Neural progenitor cell (in vitro differentiated cells): ENCODE measurements at places on chromosomes 3 and 15.
A peak's percentile ranks its signal among the peaks of the same experiment; 100 is the strongest.

- DNase-seq = peak; percentile 95
- H3K4me3 ChIP-seq = peak within 1 kb of the TSS; percentile 56
- H3K27me3 ChIP-seq = no peaks in the 10 kb centered on the region
- H3K4me1 ChIP-seq = peaks cover 39% of the 10 kb centered on the region
- H3K36me3 ChIP-seq = no peaks in the 10 kb centered on the region
These were observed at the start of gene HACD3 for GRCh38 chr15:65530318-65531111. Gene HACD3 (plus strand): TSS chr15:65530463. CDS start chr15:65530632, 169 bp downstream.

DNA sequence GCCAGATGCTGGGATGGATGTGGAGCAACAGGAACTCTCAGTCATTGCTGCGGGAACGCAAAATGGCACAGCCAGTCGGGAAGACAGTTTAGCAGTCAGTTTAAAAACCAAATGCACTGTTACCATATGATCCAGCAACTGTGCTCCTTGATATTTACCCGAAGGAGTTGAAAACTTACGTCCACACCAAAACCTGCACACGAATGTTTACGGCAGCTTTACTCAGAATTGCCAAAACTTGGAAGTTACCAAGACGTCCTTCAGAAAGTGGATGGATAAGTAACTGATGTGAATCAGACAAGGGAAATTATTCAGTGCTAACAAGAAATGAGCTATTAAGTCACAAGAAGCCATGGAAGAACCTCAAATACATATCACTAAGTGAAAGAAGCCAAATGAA, 36.1 kb upstream of the SLC41A3 start:
- H3K27me3 ChIP-seq = no peaks in the 10 kb centered on the region
- H3K36me3 ChIP-seq = no peaks in the 10 kb centered on the region
- no peak overlapping the region for H3K4me3 ChIP-seq
- no peak for DNase-seq

DNA sequence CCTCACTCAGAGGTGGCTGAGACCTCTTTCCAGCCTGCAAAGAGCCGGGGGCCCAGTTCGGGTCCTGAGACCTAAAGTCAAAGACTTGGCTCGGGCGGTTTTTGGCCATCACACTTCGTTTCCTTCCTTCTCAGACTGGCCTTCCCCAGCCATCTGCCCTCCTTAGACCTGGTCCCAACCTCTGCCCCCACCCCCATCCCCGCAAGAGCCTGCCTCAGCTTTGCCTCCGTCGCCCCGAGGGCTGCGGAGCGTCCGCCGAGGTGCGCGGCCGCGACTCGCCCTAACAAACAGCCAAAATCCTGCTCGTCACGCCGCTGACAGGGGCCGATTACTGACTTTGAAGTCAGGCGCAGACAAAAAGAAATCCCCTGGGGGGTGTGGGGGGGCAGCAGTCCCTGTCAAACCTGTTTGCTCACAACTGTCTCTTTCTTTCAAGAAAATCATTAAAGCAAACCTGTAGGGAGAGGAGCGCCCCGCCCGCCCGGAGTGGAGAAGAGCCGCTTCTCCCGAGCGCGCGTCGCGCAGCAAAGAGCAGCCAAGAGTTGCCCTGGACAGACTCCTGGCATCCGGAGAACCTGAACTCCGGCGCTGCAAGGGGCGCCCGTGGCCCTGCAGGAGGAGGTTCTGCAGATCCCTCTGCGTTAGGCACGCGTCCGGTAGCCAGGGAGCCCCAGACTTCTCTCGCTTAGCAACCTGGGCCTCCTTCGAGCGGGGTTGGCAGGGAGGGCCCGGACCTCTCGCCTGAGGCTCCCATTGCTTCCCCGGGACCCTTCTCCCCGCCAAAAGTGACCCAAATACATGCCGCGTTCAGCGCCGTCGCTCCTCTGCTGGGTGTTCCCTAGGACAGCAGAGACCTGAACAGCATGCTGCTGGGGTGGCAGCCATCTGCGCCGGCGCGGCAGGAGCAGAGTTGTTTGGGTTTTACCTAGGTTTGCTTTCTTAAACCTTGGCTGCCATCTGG, 4.5 kb downstream of the SOX14 start:
- peak; percentile 66 for DNase-seq
- peaks cover 100% of the 10 kb centered on the region for H3K27me3 ChIP-seq
- no peaks in the 10 kb centered on the region for H3K36me3 ChIP-seq
- peak overlapping the region; percentile 40 for H3K4me3 ChIP-seq
- H3K4me1 ChIP-seq = peaks cover 75% of the 10 kb centered on the region

GRCh38 chr3:49484471-49484870, 14.4 kb downstream of the DAG1 start:
- no peaks in the 10 kb centered on the region for H3K36me3 ChIP-seq
- peaks cover 12% of the 10 kb centered on the region for H3K4me1 ChIP-seq
- no peaks in the 10 kb centered on the region for H3K27me3 ChIP-seq
- H3K4me3 ChIP-seq = no peak overlapping the region
- H3K27ac ChIP-seq = no peak overlapping the region
- no peak for DNase-seq

GRCh38 chr3:3468596-3468995, 289.1 kb upstream of the CRBN start:
- no peaks in the 10 kb centered on the region for H3K36me3 ChIP-seq
- no peak overlapping the region for H3K4me3 ChIP-seq
- H3K27ac ChIP-seq = no peak overlapping the region
- H3K27me3 ChIP-seq = no peaks in the 10 kb centered on the region

DNA sequence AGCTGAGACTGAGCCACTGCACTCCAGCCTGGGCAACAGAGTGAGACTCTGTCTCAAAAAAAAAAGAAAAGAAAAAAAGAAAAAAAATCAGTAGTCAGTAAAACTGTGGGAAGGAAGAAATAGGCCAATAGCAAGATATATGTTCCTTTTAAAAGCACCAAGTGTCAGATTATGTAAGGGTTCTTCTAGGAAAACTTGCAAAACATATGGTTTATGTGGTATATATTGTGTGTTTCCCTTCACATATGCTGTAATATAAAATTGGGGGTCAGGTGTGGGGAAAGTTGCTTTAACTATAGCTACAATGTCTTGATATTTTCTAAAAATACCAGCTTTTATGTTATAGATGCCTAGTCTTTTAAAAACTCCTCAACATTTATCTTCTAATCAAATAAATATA, 64.6 kb downstream of the ESYT3 start:
- H3K4me1 ChIP-seq = no peaks in the 10 kb centered on the region
- H3K27me3 ChIP-seq = no peaks in the 10 kb centered on the region
- no peak overlapping the region for H3K27ac ChIP-seq
- DNase-seq = no peak
- H3K36me3 ChIP-seq = no peaks in the 10 kb centered on the region

- no peak overlapping the region for H3K4me3 ChIP-seq
- no peaks in the 10 kb centered on the region for H3K27me3 ChIP-seq
- H3K36me3 ChIP-seq = peaks cover 4% of the 10 kb centered on the region
These were observed 26.5 kb upstream of the UTS2B start for GRCh38 chr3:191356631-191357439.

DNA sequence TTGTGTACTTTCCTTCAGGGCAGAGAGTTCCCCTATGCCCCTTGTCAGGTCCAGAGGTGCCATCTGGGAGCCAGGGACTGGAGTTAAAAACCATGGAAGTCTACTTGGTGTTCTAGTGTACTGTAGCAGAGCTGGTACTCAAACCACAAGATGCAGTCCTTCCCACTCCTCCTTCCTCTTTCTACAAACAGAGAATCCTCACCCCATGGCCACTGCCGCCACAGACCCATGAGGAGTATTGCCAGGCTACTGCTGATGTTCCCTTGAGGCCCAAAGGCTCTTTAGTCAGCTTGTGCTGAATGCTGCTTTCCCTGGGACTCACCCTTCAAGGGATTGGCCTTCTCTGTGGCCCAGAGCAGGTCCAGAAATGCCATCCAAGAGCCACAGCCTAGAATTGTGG, 229.2 kb upstream of the ZPLD1 start:
- no peak overlapping the region for H3K27ac ChIP-seq
- H3K36me3 ChIP-seq = no peaks in the 10 kb centered on the region
- no peak for DNase-seq
- H3K4me1 ChIP-seq = no peaks in the 10 kb centered on the region

DNA sequence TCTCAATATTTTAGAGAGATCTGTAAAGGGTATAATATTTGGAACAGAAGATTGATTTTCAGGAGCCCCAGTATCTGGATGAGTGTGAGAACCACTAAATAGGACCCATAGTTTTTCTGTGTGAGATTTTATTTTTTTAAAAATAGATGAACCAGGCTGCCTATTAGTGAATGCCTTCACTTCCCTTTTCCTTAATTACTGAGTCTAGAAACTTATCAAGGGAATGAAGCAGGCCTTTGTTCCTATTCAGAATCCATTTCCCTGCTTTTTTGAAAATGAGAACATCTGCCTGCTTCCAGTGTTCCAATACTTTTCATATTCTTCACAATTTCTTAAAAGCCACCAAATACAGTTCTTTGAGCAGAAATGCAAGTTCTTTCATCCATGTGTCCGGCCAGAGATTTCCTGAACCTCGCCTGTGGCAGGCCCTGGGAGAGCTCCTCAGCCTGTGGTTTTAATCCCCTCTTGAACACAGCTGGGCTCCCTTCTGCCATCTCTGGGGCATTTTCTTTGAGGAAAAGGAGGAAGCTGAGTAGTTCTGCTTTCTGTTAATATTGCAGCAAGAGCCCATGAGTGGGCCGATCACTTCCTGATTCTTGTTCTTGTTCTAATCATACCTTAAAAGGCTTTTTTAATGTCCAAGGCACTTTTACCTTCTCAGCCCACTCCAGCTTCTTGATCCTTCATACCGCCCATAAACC, 4.7 kb downstream of the EHD4 start:
- H3K4me3 ChIP-seq = no peak overlapping the region
- H3K4me1 ChIP-seq = peaks cover 23% of the 10 kb centered on the region
- H3K27ac ChIP-seq = no peak overlapping the region
- H3K36me3 ChIP-seq = no peaks in the 10 kb centered on the region
- DNase-seq = peak; percentile 54

DNA sequence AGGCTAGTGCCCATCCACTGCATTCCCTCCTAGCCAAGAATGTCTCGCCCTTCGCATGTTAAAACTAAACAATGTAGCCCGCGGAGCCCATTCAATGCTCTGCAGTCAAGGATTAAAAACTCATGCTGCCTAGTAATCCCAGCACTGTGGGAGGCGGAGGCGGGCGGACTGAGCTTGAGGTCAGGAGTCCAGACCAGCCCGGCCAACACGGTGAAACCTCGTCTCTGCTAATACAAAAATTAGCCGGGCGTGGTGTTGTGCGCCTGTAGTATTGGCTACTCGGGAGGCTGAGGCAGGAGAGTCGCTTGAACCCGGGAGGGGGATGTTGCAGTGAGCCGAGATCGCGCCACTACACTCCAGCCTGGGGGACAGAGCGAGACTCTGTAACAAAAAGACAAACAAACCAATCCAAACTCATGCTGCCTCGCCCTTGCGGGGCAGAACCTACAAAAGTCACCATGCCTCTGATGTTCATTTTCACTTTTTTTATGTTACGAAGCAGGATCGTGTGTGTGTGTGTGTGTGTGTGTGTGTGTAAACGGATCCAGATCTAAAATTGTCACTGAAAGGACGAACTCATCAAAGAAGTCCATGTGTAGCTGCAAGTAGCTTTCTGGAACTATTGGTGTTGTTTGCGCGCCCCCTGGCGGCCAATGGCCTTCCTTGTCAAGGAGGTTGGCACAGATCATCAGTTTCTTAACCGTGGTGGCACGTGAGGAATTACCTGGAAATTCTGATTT, 54.8 kb upstream of the SPESP1 start:
- no peak overlapping the region for H3K27ac ChIP-seq
- H3K27me3 ChIP-seq = no peaks in the 10 kb centered on the region
- no peaks in the 10 kb centered on the region for H3K36me3 ChIP-seq
- H3K4me3 ChIP-seq = peak overlapping the region; percentile 48
- DNase-seq = peak; percentile 96
- H3K4me1 ChIP-seq = peaks cover 9% of the 10 kb centered on the region

GRCh38 chr15:61200626-61201025, 28.5 kb downstream of the RORA start:
- no peak for DNase-seq
- peaks cover 9% of the 10 kb centered on the region for H3K4me1 ChIP-seq
- H3K36me3 ChIP-seq = no peaks in the 10 kb centered on the region
- no peak overlapping the region for H3K4me3 ChIP-seq

DNA sequence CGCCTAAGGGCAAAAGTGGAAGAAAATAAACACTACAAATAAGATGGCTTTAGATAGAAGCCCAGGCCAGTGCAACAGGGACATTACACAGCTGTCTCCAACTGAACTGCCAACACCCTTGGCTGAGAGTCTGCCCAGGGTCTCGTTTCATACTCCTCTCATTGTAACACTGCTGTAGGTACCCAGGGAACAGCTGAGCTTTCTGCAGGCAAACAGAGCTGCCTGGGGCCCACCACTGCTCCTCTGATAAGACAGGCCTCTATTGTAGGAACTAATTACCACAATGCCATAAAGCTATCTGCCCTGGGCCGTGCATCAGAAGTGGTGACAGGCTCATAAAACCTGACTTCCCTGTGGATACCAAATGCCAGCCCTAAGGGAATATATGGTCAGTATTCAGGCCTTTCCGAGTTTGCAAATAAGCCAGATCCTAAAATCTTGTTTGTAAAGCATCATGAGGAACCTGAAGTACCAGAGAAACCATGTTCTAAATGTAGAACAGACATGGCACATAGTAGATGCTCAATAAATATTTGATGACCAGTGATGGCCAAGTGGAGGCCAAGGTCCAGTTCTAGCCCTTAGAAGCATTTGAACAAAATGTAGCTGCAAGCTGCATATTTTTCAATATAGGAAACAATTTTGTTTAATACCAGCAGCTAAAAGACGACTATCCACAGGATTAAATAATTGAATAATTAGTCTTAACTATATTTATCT, 84.3 kb upstream of the NEO1 start:
- no peaks in the 10 kb centered on the region for H3K36me3 ChIP-seq
- H3K27me3 ChIP-seq = no peaks in the 10 kb centered on the region
- no peaks in the 10 kb centered on the region for H3K4me1 ChIP-seq
- H3K27ac ChIP-seq = no peak overlapping the region

GRCh38 chr3:51943451-51944391, 1.6 kb downstream of the PARP3 start:
- H3K4me1 ChIP-seq = peaks cover 12% of the 10 kb centered on the region
- H3K27me3 ChIP-seq = peaks cover 18% of the 10 kb centered on the region
- no peak overlapping the region for H3K27ac ChIP-seq
- H3K36me3 ChIP-seq = no peaks in the 10 kb centered on the region
- H3K4me3 ChIP-seq = no peak overlapping the region

DNA sequence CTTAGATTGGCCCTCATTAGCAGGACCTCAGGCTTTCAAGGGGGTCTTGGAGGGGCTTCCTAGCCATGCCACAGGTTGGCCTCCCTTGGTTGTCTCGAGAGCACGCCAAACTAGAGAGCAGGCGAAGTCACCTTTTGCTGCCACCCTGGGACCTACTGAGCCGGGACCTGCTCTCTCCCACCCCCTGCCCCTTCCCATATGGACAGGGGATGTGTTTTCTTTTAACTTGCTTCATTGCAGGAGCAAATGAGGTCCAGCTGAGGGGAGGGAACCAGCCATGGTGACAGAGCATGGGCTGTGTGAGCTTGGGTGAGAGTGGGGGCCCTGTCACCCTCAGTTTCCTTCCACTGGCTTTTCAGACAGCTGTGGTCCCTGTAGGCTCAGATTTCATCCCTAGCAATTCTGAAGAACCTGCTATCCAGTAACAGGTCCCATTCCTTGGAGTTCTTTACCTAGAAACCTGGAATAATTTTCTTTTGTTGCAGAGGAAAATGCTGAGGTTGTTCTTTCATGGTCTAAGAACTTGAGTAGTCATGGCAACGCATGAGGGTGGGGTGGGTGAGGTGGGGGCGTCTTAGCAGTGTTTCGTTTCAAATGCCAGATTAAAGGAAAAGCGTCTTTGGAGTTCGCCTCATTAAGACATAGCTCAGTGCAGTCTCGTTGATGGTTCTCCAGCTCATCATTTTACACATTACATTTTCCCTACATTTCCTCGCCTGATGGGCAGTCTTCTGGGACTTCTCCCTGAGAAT, 20.1 kb upstream of the MAGEF1 start:
- no peaks in the 10 kb centered on the region for H3K36me3 ChIP-seq
- peaks cover 8% of the 10 kb centered on the region for H3K4me1 ChIP-seq
